DND-41 (cell line): ENCODE measurements at places on chromosomes 7 and 10.
A peak's percentile ranks its signal among the peaks of the same experiment; 100 is the strongest.

GRCh38 chr10:48802611-48803071 is 118.0 kb downstream of the WDFY4 start:
- peaks cover 48% of the 10 kb centered on the region for H3K4me1 ChIP-seq
- H3K4me3 ChIP-seq: no peak overlapping the region
- H3K27me3 ChIP-seq: no peaks in the 10 kb centered on the region

DNA sequence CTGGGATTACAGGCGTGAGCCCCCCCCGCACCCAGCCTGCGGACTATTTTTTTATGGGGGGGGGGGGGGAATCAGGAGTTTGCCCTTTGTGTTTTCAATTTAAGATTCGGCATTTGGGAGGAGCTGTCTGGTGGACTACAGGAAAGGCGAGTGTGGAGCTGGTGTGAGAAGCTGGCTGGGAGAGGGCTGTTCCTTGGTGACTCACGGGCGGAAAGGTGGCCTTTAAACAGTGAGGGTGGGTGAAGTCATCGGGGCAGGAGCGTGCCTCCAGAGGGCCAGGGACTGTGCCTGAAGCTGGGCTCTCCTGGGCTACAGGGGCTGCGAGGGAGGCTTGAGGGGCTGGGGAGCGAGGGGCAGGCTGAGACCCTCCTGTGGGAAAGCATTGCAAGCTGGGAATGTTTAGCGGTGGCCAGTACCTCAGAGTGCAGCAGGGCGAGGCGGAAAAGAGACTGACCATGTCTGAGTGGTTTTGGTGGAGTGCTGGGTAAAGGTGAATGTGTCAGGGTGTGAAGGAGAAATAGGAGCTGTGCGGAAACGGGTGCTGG is 39.7 kb upstream of the ZNF32 start:
- peaks cover 7% of the 10 kb centered on the region for H3K27me3 ChIP-seq
- no peak overlapping the region for H3K27ac ChIP-seq
- H3K4me1 ChIP-seq: peaks cover 13% of the 10 kb centered on the region

DNA sequence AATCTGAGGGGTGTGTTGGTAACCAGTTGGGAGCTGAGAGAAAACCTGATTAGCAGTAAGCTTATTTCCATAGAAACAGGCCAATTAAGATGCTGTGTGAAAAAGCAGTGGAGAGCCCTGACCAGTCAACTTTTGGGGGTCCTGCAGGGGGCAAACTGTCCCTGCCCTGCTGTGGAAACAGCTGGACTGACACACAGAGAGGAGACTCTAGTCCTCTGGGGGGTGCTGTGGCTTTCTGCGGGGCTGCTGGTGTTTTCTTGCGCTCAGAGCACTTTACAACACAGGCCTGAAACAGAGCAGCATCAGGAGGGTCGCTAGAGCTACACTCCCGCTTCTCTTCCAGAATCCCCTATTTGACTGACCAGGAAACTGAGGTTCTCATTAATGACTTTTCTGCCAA is 546.9 kb upstream of the GALNT17 start:
- no peaks in the 10 kb centered on the region for H3K4me1 ChIP-seq
- H3K27me3 ChIP-seq: no peaks in the 10 kb centered on the region
- no peak overlapping the region for H3K4me3 ChIP-seq
- no peak for DNase-seq
- no peaks in the 10 kb centered on the region for H3K36me3 ChIP-seq
- H3K27ac ChIP-seq: no peak overlapping the region

GRCh38 chr10:48272682-48273081 is 1.8 kb downstream of the FRMPD2 start:
- H3K36me3 ChIP-seq: no peaks in the 10 kb centered on the region
- no peak overlapping the region for H3K27ac ChIP-seq
- peaks cover 24% of the 10 kb centered on the region for H3K4me1 ChIP-seq
- no peaks in the 10 kb centered on the region for H3K27me3 ChIP-seq
- no peak for DNase-seq
- no peak overlapping the region for H3K4me3 ChIP-seq

GRCh38 chr10:126014309-126014708 is 117.9 kb downstream of the FANK1 start:
- H3K27ac ChIP-seq: no peak overlapping the region
- peaks cover 4% of the 10 kb centered on the region for H3K27me3 ChIP-seq
- no peaks in the 10 kb centered on the region for H3K36me3 ChIP-seq
- no peaks in the 10 kb centered on the region for H3K4me1 ChIP-seq
- DNase-seq: no peak

GRCh38 chr10:57952741-57953140 is 315.0 kb downstream of the IPMK start:
- no peaks in the 10 kb centered on the region for H3K36me3 ChIP-seq
- H3K27ac ChIP-seq: no peak overlapping the region
- H3K4me3 ChIP-seq: no peak overlapping the region
- DNase-seq: no peak
- no peaks in the 10 kb centered on the region for H3K27me3 ChIP-seq

GRCh38 chr7:19560111-19560883 is 148.5 kb downstream of the POLR1F start:
- H3K27ac ChIP-seq: no peak overlapping the region
- H3K36me3 ChIP-seq: no peaks in the 10 kb centered on the region
- H3K4me1 ChIP-seq: no peaks in the 10 kb centered on the region
- no peak for DNase-seq
- no peak overlapping the region for H3K4me3 ChIP-seq
- no peaks in the 10 kb centered on the region for H3K27me3 ChIP-seq

GRCh38 chr7:113263749-113264148 is 145.4 kb upstream of the SMIM30 start:
- H3K27ac ChIP-seq: no peak overlapping the region
- no peak overlapping the region for H3K4me3 ChIP-seq
- no peak for DNase-seq
- H3K36me3 ChIP-seq: no peaks in the 10 kb centered on the region
- no peaks in the 10 kb centered on the region for H3K4me1 ChIP-seq

DNA sequence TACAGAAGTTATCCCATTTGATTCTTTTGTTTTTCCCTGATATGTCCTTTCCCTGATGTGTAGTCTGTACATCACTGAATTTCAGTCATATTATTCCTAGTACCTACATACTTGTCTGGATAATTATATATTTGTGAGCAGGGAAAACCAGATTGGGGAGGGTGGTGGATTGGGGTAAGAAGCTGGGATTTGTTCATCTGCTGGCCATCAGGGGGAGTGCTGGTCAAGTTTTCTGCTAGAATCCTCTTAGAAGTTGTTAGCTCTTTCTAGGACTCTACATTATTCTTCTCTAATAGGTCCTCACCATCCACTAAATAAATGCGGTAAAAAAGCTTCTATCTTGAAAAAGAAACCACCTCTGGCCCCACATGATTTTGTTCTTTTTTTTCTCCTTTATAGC is 232.7 kb upstream of the TAC1 start:
- no peaks in the 10 kb centered on the region for H3K4me1 ChIP-seq
- DNase-seq: no peak
- H3K36me3 ChIP-seq: no peaks in the 10 kb centered on the region
- no peaks in the 10 kb centered on the region for H3K27me3 ChIP-seq
- H3K4me3 ChIP-seq: no peak overlapping the region

GRCh38 chr7:85508642-85509410 is 322.0 kb upstream of the SEMA3D start:
- H3K27me3 ChIP-seq: no peaks in the 10 kb centered on the region
- H3K4me3 ChIP-seq: no peak overlapping the region
- no peaks in the 10 kb centered on the region for H3K36me3 ChIP-seq
- DNase-seq: no peak
- no peak overlapping the region for H3K27ac ChIP-seq

- peaks cover 11% of the 10 kb centered on the region for H3K27me3 ChIP-seq
- no peaks in the 10 kb centered on the region for H3K4me1 ChIP-seq
- no peak for DNase-seq
- H3K27ac ChIP-seq: no peak overlapping the region
Observed at GRCh38 chr7:148403466-148403993, 187.0 kb upstream of the C7orf33 start.

DNA sequence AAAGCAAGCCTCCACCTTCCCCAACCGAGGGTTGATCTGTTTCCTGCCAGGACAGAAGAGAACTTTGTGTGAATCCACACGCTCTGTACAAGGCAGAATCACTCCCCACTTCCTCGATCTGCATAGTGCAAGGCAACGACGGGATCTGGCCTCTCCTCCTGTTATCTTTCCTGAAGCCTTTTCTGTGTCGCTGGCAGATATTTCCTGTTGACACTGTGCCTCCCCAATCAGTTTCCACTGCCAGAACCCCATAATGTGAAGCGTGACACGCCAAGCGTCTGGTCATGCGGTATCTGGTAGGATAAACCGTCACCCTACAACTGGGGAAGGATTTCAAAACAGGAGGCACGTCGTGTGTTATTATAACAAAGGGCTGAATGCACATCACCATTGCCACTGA is 57.2 kb downstream of the FAM171A1 start:
- H3K27ac ChIP-seq: no peak overlapping the region
- no peaks in the 10 kb centered on the region for H3K27me3 ChIP-seq
- H3K4me1 ChIP-seq: no peaks in the 10 kb centered on the region
- H3K36me3 ChIP-seq: no peaks in the 10 kb centered on the region
- H3K4me3 ChIP-seq: no peak overlapping the region

GRCh38 chr10:31194986-31195385 is 124.0 kb upstream of the ZEB1 start:
- H3K4me3 ChIP-seq: no peak overlapping the region
- no peak overlapping the region; the same call in 1 of the 2 replicates for H3K27ac ChIP-seq
- H3K4me1 ChIP-seq: no peaks in the 10 kb centered on the region; the same call in 1 of the 2 replicates
- no peaks in the 10 kb centered on the region for H3K27me3 ChIP-seq

GRCh38 chr10:4303045-4303444 is 518.0 kb upstream of the KLF6 start:
- no peak for DNase-seq
- H3K4me1 ChIP-seq: no peaks in the 10 kb centered on the region
- no peak overlapping the region for H3K27ac ChIP-seq
- H3K36me3 ChIP-seq: no peaks in the 10 kb centered on the region

DNA sequence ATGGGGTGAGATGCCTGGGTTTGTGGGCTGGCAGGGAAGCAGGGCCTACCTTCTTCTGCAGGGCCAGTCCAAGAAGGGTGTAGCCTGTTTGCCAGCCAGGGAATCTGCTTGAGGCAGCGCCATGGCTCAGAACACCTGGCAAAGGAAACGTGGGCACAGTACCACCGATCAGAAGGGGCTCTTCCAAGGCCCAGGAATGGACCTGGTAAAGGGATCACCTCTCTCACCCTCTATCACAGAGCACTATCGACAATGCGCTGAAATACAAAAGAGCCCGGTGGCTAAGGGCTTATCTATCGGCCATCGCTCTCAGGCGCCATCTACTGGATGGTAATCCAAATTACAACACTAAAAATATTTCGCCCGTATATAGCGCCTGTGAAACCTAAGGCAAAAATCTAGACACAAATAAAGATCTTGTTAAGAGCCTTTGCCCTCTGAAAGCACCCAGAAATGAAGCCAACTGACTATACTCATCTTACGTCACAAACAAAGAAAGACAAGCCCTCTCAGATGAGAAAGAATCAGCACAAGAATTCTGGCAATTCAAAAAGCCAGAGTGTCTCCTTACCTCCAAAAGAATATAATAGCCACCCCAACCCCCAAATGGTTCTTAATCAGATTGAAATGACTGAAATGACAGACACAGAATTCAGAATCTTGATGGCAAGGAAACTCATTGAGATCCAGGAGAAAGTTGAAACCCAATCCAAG is 217.8 kb upstream of the HPS1 start:
- no peak overlapping the region for H3K27ac ChIP-seq
- H3K4me1 ChIP-seq: no peaks in the 10 kb centered on the region

- no peak for DNase-seq
- peaks cover 52% of the 10 kb centered on the region for H3K4me1 ChIP-seq
- H3K4me3 ChIP-seq: no peak overlapping the region
- H3K27ac ChIP-seq: peak overlapping the region; percentile 28; the same call in 1 of the 2 replicates
- no peaks in the 10 kb centered on the region for H3K27me3 ChIP-seq
- peaks cover 10% of the 10 kb centered on the region; the same call in 1 of the 2 replicates for H3K36me3 ChIP-seq
Observed at GRCh38 chr7:55573234-55573900, 1.1 kb upstream of the VOPP1 start.

DNA sequence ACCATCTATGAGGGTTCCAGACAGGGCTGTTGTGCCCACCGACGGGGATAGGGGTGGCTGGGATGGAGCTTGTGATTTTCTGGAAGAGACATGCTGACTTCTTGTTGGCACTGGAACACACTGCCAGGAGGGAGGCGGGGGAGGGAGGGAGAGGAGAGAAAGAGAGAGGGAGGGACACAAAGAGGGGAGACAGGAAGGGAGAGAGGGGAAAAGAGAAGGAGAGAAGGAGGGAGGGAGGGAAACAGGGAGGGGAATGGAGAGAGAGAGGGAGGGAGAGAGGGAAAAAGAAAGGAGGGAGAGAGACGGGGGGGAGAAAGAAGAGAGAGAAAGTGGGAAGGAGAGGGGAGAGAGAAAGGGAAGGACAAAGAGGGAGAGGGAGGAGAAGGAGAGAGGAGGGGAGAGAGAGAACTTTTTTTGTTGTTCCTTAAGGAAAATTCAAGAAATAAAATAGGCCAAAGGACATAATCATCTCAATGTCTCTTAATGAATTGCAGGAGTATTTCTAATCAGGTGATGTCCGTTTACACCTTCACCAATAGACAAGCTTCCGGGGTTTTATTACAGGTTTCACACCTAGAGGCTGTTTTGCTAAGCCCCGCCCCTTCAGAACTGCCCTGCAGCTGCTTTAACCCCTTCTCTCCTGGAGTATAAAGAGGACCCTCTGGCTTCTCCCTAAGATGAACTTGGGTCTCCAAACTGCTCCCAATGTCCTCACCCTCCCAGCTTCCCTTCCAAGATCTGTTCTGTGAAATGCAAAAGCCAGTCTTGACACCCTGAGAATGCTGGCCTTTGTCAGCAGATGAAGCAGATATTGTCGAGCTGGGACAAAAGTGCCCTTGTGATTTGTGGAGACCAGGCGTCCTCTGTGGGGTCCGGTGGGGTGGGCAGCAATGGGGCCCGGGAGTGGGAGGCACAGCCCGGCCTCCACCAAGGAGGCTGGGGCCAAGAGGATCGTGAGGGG is 82.0 kb upstream of the GTF2IRD1 start:
- no peak for DNase-seq
- H3K36me3 ChIP-seq: 0 out of 2 replicates have a peak, but pooled peaks cover 5% of the 10 kb centered on the region
- H3K27ac ChIP-seq: no peak overlapping the region
- H3K4me3 ChIP-seq: no peak overlapping the region

DNA sequence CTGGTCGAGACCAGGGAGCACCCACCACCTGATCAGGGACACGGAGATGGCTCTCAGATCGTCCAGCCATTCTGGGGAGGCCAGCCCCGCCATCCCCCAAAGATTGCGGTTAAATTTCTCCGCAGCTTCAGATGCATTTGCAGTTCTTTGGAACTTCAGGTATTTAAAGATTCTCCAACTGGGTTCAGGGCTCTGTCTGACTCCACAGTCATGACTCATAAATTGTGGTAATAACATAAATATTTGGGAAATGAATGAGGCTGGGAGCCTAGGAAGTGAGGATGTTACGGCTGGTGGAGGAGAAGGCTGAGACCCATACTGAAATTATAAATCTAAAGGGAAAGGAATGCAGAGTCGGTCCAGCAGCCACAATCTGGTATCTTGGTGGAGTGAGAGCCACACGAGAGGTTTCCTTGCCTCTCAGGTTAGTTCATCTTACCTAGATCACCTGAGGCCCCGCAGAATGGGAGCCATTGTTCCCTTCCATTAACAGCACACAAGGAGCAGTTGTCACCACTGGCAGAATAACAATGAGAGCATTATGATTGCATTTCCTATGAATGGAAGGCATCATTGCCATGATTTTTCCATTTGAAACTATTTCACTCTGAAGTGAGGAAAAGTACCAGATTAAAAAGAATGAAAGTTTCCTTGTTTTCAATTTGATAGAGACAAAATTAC is 26.7 kb upstream of the DNAJB6 start:
- DNase-seq: no peak
- no peak overlapping the region for H3K4me3 ChIP-seq
- peaks cover 16% of the 10 kb centered on the region for H3K4me1 ChIP-seq
- no peak overlapping the region for H3K27ac ChIP-seq
- no peaks in the 10 kb centered on the region for H3K27me3 ChIP-seq

- peaks cover 3% of the 10 kb centered on the region for H3K27me3 ChIP-seq
- no peak overlapping the region for H3K4me3 ChIP-seq
- no peak for DNase-seq
- H3K36me3 ChIP-seq: no peaks in the 10 kb centered on the region
Observed at GRCh38 chr7:86815556-86815955, 171.8 kb downstream of the GRM3 start.
